Aorta (tissue), 5 donors: ENCODE measurements at places on chromosomes 3 and 15. TPM values are rescaled to one million over a fixed set of nuclear protein-coding genes. Genes with fewer than 3 reads are reported as not detected.

The CA12 gene
- 29.7 TPM for total RNA-seq

The SLC22A14 gene
- 0.42 TPM for total RNA-seq

The CDHR4 gene
- 0.26 TPM for total RNA-seq

The OCA2 gene
- total RNA-seq: 4.0 TPM

The CEP70 gene
- total RNA-seq: 27.9 TPM

The ANKUB1 gene
- not detected for total RNA-seq

The HRG gene
- total RNA-seq: not detected

The WDR93 gene
- total RNA-seq: not detected

The ST3GAL6 gene
- 21.1 TPM for total RNA-seq

The CADPS gene
- total RNA-seq: 0.75 TPM

The GRM2 gene
- 0.52 TPM for total RNA-seq

The CYP1A2 gene
- not detected for total RNA-seq

The GPR160 gene
- 2.8 TPM for total RNA-seq

The DUOX1 gene
- total RNA-seq: 0.71 TPM

The MYH15 gene
- total RNA-seq: 0.03 TPM

The SLC35G2 gene
- 7.5 TPM for total RNA-seq

The HTR3E gene
- total RNA-seq: not detected

The C3orf18 gene
- 8.8 TPM for total RNA-seq

The COL8A1 gene
- total RNA-seq: 514 TPM

The IL17RD gene
- total RNA-seq: 17.0 TPM

The SQOR gene
- 49.3 TPM for total RNA-seq

The ARHGEF26 gene
- 26.9 TPM for total RNA-seq

The IGSF10 gene
- 2.2 TPM for total RNA-seq

The CPNE9 gene
- total RNA-seq: not detected

The POTEB gene
- not detected for total RNA-seq

The TNNC1 gene
- 2.6 TPM for total RNA-seq

The SPINK8 gene
- not detected for total RNA-seq

The APOD gene
- total RNA-seq: 596 TPM

The SUMF1 gene
- total RNA-seq: 26.5 TPM

The TRH gene
- total RNA-seq: not detected

The NTRK3 gene
- 79.2 TPM for total RNA-seq

The DUOXA2 gene
- total RNA-seq: not detected

The ACP3 gene
- total RNA-seq: 4.2 TPM

The GP9 gene
- not detected for total RNA-seq

The MLF1 gene
- total RNA-seq: 8.7 TPM

The LTK gene
- 0.19 TPM for total RNA-seq

The SUSD5 gene
- total RNA-seq: 132 TPM

The COL6A5 gene
- not detected for total RNA-seq

The SAMD7 gene
- total RNA-seq: not detected

The CKMT1B gene
- not detected for total RNA-seq

The GTF2A2 gene
- total RNA-seq: 79.3 TPM
